RPMI7951 (cell line): ENCODE measurements at places on chromosomes 5 and 9.

DNA sequence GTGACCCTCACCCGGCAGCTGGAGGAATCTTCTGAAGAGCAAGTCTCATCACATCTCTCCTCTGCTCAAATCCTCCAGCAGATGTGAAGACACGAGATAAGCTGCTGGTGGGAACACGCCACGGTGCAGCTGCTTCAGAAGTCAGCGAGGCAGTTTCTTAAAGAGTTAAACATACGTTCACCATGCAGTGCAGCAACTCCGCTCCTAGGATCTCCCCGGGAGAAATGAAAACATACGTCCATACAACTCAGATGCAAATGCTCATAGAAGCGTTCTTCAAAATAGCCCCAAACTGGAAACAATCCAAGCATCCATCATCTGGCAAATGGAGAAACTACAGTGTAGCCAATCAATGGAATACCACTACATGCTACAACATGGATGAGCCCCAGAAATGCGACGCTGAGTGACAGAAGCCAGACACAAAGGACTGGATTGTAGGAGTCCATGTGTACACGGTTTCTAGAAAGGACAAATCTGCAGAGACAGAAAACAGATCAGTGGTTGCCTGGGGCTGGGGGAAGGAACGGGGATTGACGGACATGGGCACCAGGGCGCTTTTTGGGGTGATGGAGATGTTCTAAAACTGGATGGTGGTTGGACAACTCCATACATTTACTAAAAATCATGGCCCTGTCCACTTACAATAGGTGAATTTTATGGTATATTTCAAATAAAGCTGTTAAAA is 150.6 kb downstream of the COL23A1 start:
- DNase-seq: no peak

GRCh38 chr9:108258640-108259039 is 597.1 kb downstream of the ACTL7B start:
- peak; percentile 37 for DNase-seq

DNA sequence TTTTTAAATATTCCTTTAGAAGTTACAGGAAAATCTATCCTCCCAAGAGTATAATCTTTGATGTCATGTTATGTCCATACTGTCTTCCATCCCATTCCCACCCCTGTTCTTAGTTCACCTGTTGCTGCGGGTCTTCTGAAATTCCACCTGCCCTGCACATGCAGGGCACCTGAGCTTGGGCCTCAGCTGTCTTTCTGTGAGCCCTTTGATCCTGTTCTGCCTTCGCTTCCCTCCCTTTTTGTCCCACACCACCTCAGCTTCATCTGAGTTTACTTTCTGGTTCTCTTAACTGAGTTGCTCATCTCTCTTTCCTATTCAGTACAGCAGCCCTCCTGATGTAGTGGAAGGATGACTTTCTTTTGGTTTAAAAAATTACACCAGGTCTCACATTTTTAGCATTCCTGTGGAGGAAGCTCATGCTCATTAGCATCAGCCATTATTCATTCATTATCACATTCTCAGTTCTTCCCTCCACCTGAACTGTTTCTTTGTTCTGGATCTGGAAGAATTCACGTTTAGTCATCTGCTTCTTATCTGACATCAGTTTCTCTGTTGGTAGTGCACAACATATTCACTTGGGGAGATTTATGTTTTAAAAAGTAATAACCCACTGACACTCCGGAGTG is 211.0 kb downstream of the ADCY2 start:
- no peak for DNase-seq

DNA sequence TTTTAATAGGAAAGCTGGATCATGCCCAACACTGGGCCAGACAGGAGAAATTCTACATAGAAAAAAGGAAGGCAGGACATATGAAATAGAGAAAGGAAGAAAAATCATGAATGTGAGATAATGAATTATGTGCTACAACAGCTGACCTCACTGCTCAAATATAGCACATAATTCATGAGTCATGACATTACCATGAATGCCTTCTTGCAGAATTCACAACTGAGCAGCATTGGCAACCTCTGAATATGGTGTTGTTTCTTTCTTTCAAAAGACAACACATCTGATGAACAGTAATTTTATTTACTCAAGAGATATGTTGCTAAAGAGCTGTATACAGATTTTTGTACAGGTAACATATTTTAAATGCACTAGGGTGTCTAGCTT is 34.4 kb downstream of the APBA1 start:
- DNase-seq: peak; percentile 14

DNA sequence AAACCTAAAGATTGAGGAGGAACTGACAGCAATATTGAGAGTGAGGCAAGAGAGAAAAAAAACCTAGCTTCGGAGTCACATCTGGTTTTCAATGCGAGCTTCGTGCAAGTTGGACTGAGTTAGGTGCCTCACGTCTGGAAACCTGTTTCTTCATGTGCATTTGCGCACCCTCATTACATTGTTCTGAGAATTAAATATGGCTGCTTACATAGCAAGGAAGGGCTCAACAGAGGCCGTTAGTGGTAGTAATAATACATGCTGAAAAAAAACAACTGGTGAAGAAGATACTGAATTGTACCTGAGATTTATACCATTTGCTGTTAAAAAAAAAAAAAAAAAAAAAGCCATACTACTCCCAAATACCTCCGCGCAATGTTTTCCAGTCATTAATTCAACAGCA is 18.6 kb downstream of the DNAJA1 start:
- no peak for DNase-seq
